ENCODE measurements at places on chromosomes 7 and 10. TPM values are rescaled to one million over a fixed set of nuclear protein-coding genes. Genes with fewer than 3 reads are reported as not detected.

GHRHR gene
- not detected for polyA plus RNA-seq

PTPRZ1 gene
- not detected for polyA plus RNA-seq

TAS2R5 gene
- 1.5 TPM for polyA plus RNA-seq

UROS gene
- polyA plus RNA-seq = 39.8 TPM

IRF5 gene
- polyA plus RNA-seq = 130 TPM

KLF14 gene
- not detected for polyA plus RNA-seq
